ENCODE measurements at places on chromosomes 2 and 18.

GRCh38 chr18:59988098-59988706 is 88.4 kb downstream of the PMAIP1 start:
- DNase-seq = peak; percentile 49

- DNase-seq = no peak
Observed at GRCh38 chr2:17547237-17547636, 6.7 kb downstream of the VSNL1 start.

DNA sequence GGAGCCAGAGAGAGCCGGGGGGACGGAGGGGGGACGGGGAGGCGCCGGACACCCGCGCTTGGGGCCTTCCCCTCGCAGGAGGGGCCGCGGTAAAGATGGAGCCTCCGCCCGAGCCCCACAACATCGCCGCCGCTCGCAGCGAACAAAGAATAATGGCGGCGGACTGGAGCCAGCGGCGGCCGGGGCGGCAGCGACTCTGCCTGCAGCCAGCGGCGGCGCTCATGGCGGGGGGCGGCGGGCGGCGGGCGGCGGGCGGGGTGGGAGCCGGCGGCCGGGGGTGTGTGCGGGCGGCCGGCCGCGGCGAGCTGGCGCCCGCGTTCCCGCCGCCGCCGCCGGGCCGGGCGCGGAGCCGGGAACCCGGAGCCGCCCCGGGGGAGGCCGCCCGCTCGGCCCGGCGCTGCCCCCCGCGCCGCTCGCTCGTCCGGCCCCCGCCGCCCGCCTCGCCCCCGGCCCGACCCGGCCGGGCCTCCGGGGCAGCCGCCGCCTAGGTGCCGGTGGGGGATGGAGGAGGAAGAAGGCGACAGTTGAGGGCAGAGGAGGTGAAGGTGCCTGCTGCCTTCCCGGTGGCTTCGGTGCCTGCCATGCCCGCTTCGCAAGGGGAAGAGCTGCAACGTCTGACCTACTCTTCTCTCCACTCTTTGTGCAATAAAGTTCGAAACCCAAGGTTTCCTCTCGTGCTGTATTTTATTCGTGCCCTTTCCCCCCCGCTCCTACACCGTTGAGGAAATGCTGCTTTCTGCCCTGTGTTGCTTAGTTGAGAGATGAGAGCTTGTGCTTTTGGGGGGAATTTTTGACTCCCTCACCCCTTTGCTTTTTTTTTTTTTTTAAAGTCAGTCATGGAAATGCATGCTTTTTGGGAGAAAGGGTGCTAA is 634 bp downstream of the CREB1 start:
- peak; percentile 57 for DNase-seq

GRCh38 chr2:78681386-78681785 is 344.1 kb upstream of the REG3G start:
- DNase-seq = no peak

DNA sequence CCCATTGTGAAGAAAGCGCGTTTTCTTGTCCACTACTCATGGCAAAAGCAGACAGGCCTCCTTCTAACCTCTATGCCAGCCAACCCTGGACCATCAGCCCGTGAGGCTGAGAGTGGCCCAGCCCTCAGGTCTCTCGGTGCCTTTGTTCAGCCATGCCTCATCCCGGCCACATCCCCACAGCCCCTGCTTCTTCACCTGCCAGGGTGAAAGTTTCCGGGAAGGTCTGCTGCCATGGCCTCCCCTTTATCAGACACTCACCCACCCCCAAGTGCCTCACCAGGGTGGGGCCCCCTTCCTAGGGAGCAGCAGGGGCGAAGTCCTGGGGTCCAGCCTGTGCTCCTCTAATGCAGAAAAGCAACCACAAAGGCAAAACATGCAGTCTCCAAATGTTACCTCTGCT is 478.4 kb upstream of the SALL3 start:
- DNase-seq = no peak

DNA sequence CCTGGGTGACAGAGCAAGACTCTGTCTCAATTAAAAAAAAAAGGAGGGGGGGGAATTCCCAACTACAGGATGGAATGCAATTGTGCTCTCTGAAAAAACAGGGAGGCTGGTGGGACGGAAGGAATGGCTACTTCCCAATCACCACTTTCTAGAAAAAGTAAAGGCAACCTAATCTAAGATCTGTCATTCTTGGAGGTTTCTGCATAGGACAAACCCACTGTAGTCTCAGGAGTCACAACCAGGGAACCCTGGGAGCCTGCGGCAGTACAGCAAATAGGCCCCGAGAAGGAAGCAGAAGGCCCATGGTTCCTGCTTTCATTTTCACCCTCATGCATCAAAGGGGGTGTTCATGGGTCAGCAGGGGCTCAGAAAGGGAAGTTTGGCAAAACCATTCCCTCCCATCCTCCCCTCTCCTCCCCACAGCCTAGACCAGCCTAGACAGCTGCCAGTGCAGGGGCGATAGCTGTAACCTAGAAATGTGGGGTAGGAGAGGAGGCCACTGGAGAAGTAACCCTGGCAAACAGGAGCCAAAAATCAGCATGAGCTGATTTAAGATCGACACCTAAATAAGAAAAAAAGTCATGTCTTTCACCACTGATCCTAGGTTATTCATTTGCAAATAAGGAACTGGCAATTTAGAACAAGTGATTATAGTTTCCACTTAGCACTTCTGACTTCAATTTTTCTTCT is 48.0 kb downstream of the TRABD2A start:
- peak; percentile 30 for DNase-seq

Data from AG20443 (cell line).